ENCODE measurements at places on chromosomes 3 and 15. TPM values are rescaled to one million over a fixed set of nuclear protein-coding genes. Genes with fewer than 3 reads are reported as not detected.

Gene C3orf22
- total RNA-seq: not detected

Gene IL20RB
- 2.0 TPM for total RNA-seq

Gene UTS2B
- total RNA-seq: 1.3 TPM

Gene PIGZ
- total RNA-seq: 1.0 TPM

Gene CLEC3B
- total RNA-seq: not detected

Gene CNTN3
- 2.6 TPM for total RNA-seq

Gene TRAIP
- 8.2 TPM for total RNA-seq

Gene FEZF2
- not detected for total RNA-seq

Gene CPN2
- not detected for total RNA-seq

Gene PTX3
- total RNA-seq: 602 TPM

Gene PRRT3
- 2.6 TPM for total RNA-seq

Gene TRPC1
- 27.2 TPM for total RNA-seq

Gene GPR62
- not detected for total RNA-seq

Gene HGD
- 0.14 TPM for total RNA-seq

Gene SETD5
- total RNA-seq: 112 TPM

Gene SOX14
- not detected for total RNA-seq

Gene LRRIQ4
- 0.14 TPM for total RNA-seq

Gene ZNF770
- total RNA-seq: 36.8 TPM

Gene SEMA3F
- 0.43 TPM for total RNA-seq

Gene GOLGA6L22
- total RNA-seq: not detected

Gene CHRM5
- under 0.01 TPM for total RNA-seq

Gene CTXN2
- total RNA-seq: not detected

Gene ERICH6
- 0.14 TPM for total RNA-seq

Gene MYZAP
- 1.3 TPM for total RNA-seq

Gene CSPG4
- total RNA-seq: 15.3 TPM

Measured in placental pericyte (primary cell).